HepG2 (cell line): ENCODE measurements at places on chromosomes 4 and X. TPM values are rescaled to one million over a fixed set of nuclear protein-coding genes. Genes with fewer than 3 reads are reported as not detected.

The AMBN gene
- not detected in 2 replicates for total RNA-seq

The NUP62CL gene
- total RNA-seq = 5.5 and 5.8 TPM in 2 replicates

The CITED1 gene
- total RNA-seq = not detected in 2 replicates

The HTR2C gene
- not detected in 2 replicates for total RNA-seq

The UGT2B17 gene
- not detected in 2 replicates for total RNA-seq

The NUDT10 gene
- total RNA-seq = not detected in 2 replicates

The EDNRA gene
- total RNA-seq = not detected in 2 replicates

The PRDM5 gene
- not detected in 2 replicates for total RNA-seq

The GLOD5 gene
- 0.73 and 0.93 TPM in 2 replicates for total RNA-seq

The SPON2 gene
- 12.5 and 17.4 TPM in 2 replicates for total RNA-seq

The PCDH18 gene
- total RNA-seq = not detected in 2 replicates

The EDA gene
- total RNA-seq = 6.4 and 8.8 TPM in 2 replicates

The JADE1 gene
- 19.3 and 23.4 TPM in 2 replicates for total RNA-seq

The STAP1 gene
- not detected in 2 replicates for total RNA-seq

The SSX4B gene
- total RNA-seq = not detected in 2 replicates

The SMR3A gene
- not detected in 2 replicates for total RNA-seq

The NMU gene
- total RNA-seq = not detected in 2 replicates

GRCh38 chrX:14491689-14492088 lies 37.6 kb upstream of the GLRA2 start:
- H3K4me3 ChIP-seq = no peak overlapping the region
- no peak overlapping the region for H3K27ac ChIP-seq
- H3K36me3 ChIP-seq = no peaks in the 10 kb centered on the region
- DNase-seq = no peak
- H3K4me1 ChIP-seq = no peaks in the 10 kb centered on the region

DNA sequence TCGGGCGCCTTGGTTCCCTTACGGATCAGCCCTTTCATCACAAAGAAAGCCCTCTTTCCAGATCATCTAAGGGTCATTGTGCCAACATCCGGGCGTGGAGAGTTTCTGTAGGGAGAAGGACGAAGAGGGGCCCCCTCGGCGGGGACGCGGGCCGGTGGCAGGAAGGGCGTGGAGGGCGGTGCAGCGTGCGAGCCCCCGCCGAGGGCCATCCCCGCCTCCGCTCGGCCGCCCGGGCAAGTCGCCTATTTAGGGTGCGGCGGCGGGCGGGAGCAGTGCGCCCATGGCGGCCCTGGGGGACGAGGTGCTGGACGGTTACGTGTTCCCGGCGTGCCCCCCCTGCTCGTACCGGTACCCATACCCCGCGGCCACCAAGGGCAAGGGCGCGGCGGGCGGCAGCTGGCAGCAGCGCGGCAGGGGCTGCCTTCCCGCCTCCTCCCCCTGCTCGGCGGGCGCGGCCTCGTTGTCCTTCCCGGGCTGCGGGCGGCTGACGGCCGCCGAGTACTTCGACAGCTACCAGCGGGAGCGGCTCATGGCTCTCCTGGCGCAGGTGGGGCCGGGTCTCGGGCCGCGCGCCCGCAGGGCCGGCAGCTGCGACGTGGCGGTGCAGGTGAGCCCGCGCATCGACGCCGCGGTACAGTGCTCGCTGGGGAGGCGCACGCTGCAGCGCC lies at the start of gene ZAR1:
TSS of gene ZAR1 (plus strand) at position 241 of the 668 bp plus-strand sequence. CDS start at position 281, 40 bp downstream.
- H3K4me3 ChIP-seq = peak within 1 kb of the TSS; percentile 16; the same call in 1 of the 2 replicates
- no peak within 1 kb of the TSS for H3K27ac ChIP-seq
- no peaks in the 10 kb centered on the region for H3K4me1 ChIP-seq
- H3K36me3 ChIP-seq = no peaks in the 10 kb centered on the region

GRCh38 chr4:75698963-75699228 lies 25.5 kb upstream of the USO1 start:
- H3K4me1 ChIP-seq = peaks cover 35% of the 10 kb centered on the region
- H3K27me3 ChIP-seq = no peaks in the 10 kb centered on the region

- H3K27ac ChIP-seq = no peak overlapping the region
- no peaks in the 10 kb centered on the region for H3K36me3 ChIP-seq
- no peaks in the 10 kb centered on the region for H3K27me3 ChIP-seq
- DNase-seq = no peak
These were observed 20.6 kb downstream of the F8 start for GRCh38 chrX:155001873-155002272.

- H3K36me3 ChIP-seq = no peaks in the 10 kb centered on the region
- no peak overlapping the region for H3K27ac ChIP-seq
These were observed 118.7 kb downstream of the FRYL start for GRCh38 chr4:48661391-48661790.

- H3K36me3 ChIP-seq = no peaks in the 10 kb centered on the region
- no peaks in the 10 kb centered on the region for H3K4me1 ChIP-seq
These were observed 139.4 kb upstream of the TENM3 start for GRCh38 chr4:182103614-182104319.

DNA sequence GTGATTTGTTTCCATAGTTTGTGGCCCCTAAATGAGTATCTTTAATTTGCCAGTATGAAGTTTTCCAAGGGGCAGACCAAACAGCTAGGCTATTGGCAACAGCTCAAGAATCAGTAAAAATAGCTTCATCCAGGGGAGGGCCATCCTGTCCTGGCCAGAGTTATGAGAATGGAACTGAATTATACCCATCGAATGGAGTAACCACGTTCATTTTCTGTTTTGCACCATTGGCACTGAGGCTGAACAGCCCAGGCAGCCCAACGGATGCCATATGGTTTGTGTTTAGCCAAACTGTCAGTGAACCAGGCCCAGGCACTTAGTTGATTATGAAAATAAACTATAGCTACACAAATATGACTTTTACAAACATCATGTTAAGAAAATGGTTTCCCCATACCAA lies 17.7 kb upstream of the ASB5 start:
- H3K27ac ChIP-seq = no peak overlapping the region
- H3K4me3 ChIP-seq = no peak overlapping the region
- no peaks in the 10 kb centered on the region for H3K4me1 ChIP-seq
- no peaks in the 10 kb centered on the region for H3K36me3 ChIP-seq
- no peaks in the 10 kb centered on the region for H3K27me3 ChIP-seq

GRCh38 chr4:8575457-8575856 lies 4.7 kb upstream of the GPR78 start:
- H3K27me3 ChIP-seq = 0 out of 3 replicates have a peak, but pooled peaks cover 5% of the 10 kb centered on the region
- H3K4me1 ChIP-seq = no peaks in the 10 kb centered on the region
- DNase-seq = no peak
- H3K36me3 ChIP-seq = no peaks in the 10 kb centered on the region

DNA sequence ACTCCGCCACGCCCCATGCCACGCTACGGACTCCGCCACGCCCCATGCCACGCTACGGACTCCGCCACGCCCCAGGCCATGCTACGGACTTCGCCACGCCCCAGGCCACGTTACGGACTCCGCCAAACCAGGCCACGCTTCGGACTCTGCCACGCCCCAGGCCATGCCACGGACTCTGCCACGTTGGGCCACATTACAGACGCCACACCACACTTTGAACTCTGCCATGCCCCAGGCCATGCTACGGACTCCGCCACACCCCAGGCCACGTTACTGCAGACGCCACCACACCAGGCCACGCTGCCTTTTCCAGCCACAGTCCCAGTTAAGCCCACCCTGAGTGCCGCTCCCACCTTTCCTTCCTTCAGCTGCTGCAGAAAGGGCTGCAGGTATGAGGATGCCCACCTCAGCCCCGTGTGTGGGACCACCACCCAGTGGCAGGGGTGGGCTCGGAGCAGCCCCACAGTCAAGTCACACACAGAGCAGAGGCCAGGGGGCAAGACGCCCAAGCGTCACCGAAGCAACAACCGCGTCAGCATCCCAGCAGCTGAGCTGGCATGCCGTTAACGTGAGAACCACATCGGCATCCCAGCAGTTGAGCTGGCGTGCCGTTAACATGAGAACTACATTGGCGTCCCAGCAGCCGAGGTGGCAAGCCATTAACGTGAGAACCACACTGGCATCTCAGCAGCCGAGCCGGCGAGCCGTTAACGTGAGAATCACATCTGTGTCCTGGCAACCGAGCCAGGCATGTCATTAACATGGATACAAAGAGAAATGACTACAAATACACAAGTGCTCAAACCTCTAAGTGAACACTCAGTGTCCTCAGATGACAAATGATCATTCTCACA lies 26.4 kb downstream of the GAK start:
- peaks cover 17% of the 10 kb centered on the region; the same call in 1 of the 3 replicates for H3K36me3 ChIP-seq
- H3K27ac ChIP-seq = no peak overlapping the region
- no peaks in the 10 kb centered on the region for H3K27me3 ChIP-seq

DNA sequence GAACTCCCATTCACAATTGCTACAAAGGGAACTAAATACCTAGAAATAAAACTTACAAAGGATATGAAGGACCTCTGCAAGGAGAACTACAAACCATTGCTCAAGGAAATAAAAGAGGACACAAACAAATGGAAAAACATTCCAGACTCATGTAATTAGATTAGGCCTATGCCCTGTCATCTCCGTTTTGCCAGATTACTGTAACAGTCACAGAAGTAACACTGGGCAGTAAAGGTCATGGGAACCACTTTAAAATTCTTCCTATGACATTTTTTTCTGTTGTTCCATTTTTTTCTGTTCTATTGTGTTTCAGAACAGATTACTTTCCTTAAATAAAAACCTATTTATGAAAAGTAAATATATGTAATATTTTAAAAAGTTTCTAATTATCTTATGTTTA lies 199.4 kb upstream of the CENPE start:
- no peaks in the 10 kb centered on the region for H3K36me3 ChIP-seq
- no peak overlapping the region for H3K4me3 ChIP-seq
- no peak overlapping the region for H3K27ac ChIP-seq
- no peaks in the 10 kb centered on the region for H3K27me3 ChIP-seq
- no peaks in the 10 kb centered on the region for H3K4me1 ChIP-seq

GRCh38 chr4:93302310-93302709 lies 526.2 kb upstream of the ATOH1 start:
- H3K36me3 ChIP-seq = no peaks in the 10 kb centered on the region
- no peak overlapping the region for H3K4me3 ChIP-seq
- no peak overlapping the region for H3K27ac ChIP-seq
- H3K27me3 ChIP-seq = no peaks in the 10 kb centered on the region
- no peak for DNase-seq
- no peaks in the 10 kb centered on the region for H3K4me1 ChIP-seq

DNA sequence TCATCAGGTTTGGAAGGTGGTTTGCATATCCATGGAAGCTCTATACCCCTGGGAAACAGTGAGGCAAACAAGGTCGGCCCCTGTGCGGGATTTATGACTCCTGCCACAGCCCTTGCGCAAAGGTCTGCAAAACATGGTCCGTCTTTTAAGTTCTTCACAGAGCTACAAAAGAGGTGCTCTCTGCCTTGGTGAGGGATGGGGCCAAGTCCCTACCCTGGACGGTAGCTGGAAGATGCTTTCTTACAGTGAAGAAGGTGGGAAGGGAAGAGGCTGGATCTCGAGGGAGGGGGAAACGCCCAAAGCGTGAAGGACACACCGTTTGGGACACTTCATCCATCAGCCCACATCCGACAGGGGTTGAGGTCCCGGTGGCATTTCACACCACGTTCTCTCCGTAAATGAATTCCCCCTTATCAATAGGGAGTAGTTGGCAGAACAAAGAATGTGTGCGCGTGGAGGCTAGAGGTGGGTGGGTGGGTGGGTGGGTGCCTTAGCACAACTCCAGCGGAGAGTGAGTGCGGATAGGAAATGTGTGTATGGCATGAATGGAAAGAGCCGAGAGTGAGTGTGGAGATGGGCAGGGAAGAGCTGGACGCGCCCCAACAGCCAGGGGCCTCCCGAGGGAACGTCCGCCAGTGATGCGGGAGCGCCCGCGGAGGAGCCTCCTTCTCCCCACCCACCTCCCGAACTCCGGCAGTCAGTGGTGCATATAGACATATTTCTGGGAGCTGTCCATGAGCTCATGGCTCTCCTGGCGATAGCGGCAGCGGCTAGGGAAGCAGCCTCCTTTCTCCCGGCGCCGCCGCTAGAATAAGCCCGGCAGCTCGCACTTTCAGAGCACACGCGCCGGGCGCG lies 68.3 kb downstream of the LARP7 start:
- no peak overlapping the region for H3K27ac ChIP-seq
- H3K4me1 ChIP-seq = peaks cover 7% of the 10 kb centered on the region
- H3K36me3 ChIP-seq = no peaks in the 10 kb centered on the region
- peaks cover 2% of the 10 kb centered on the region; the same call in 1 of the 2 replicates for H3K27me3 ChIP-seq

DNA sequence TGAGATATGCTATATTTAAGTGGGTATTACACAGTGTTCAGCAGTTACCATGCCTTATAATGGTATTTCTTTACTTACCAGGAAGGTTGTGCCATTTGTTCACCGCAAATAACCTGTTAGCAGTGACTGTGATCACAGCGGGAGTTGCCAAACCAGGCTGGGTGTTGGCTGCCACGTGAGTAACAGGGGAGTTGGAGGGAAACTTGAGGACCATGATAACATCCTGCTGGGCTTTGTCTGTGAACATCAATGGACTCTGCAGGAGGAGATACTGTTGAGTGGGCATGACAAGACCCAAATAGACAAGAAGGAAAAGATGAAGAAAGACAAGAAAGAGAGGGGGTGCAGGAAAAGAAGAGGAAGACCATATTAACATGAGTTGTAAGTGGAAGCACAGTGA lies 242.9 kb downstream of the DCLK2 start:
- no peaks in the 10 kb centered on the region; the same call in 1 of the 2 replicates for H3K36me3 ChIP-seq
- H3K4me3 ChIP-seq = no peak overlapping the region
- H3K27ac ChIP-seq = no peak overlapping the region
- H3K27me3 ChIP-seq = no peaks in the 10 kb centered on the region

- no peak overlapping the region for H3K27ac ChIP-seq
- no peaks in the 10 kb centered on the region for H3K36me3 ChIP-seq
- no peak for DNase-seq
- H3K27me3 ChIP-seq = no peaks in the 10 kb centered on the region
- no peaks in the 10 kb centered on the region for H3K4me1 ChIP-seq
These were observed 271.6 kb downstream of the TLL1 start for GRCh38 chr4:166144607-166145006.

- H3K36me3 ChIP-seq = no peaks in the 10 kb centered on the region
- DNase-seq = no peak
- H3K27ac ChIP-seq = no peak overlapping the region
- H3K27me3 ChIP-seq = no peaks in the 10 kb centered on the region
- H3K4me1 ChIP-seq = no peaks in the 10 kb centered on the region
These were observed 30.2 kb downstream of the DMP1 start for GRCh38 chr4:87680271-87680670.

DNA sequence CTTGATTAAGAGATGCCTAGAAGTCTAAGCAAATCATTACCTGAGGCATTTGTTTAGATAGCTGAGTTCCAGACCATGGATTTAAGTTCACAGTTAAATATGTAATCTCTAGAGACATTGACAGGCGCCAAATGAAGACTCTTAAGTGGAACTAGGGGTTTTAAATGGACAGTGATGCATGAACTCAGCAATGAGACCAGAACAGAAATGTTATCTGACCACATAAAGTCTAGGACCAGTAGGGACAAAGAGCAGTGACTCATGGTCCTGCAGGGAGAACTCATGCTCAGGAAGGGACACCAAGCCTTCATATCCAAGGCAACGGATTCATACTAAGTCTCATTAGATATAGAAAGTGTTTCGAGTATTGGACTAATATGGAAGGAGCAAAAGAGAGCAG lies 152.3 kb downstream of the PPARGC1A start:
- H3K27ac ChIP-seq = no peak overlapping the region
- no peaks in the 10 kb centered on the region for H3K4me1 ChIP-seq
- H3K36me3 ChIP-seq = no peaks in the 10 kb centered on the region
- H3K4me3 ChIP-seq = no peak overlapping the region
- DNase-seq = no peak

- peaks cover 34% of the 10 kb centered on the region; the same call in 2 of the 3 replicates for H3K36me3 ChIP-seq
- H3K27me3 ChIP-seq = no peaks in the 10 kb centered on the region
- H3K4me3 ChIP-seq = no peak overlapping the region
- no peak overlapping the region for H3K27ac ChIP-seq
- H3K4me1 ChIP-seq = no peaks in the 10 kb centered on the region
These were observed 21.6 kb downstream of the PRIMPOL start for GRCh38 chr4:184671101-184671500.

- H3K27ac ChIP-seq = no peak overlapping the region
- H3K27me3 ChIP-seq = no peaks in the 10 kb centered on the region
- H3K4me1 ChIP-seq = peaks cover 41% of the 10 kb centered on the region
- H3K4me3 ChIP-seq = no peak overlapping the region
- DNase-seq = no peak
These were observed 63.0 kb downstream of the ANK2 start for GRCh38 chr4:113112338-113112978.
